ENCODE measurements at places on chromosomes 2 and 18.

DNA sequence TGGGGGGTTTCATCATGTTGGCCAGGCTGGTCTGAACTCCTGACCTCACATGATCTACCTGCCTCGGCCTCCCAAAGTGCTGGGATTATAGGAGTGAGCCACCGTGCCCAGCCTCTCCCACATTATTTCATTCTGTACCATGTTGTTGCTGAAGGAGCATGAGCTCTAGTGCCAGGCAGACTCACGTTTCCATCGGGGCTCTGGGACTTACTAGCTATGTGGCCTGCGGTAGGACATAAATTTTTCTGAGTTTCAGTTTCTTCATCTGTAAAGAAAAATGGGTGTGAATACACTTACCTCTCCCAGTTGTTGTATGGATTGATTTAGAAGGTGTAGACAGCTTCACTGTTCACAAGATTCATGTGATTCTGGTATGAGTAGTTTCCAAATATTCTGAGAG, 30.8 kb upstream of the CCL20 start:
- DNase-seq = no peak

DNA sequence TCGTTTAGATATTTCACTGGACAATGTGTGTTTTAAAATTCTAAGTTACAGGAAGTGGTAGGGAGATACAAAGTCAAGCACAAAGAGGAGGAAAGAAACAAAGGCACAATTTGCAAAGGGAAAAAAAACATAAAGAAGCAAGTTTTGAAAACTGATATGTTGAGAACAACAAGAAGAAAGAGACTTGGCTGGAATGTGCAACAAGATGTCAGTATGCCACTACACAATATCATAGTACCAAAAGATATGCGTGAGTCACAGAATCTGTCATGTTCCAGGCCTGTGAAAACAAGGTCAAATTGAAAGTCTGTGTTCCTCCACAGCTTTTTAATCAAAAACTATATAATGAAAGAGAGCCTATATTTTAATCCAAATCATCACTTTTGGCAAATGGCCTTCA, 12.0 kb downstream of the EXOC6B start:
- DNase-seq = no peak

DNA sequence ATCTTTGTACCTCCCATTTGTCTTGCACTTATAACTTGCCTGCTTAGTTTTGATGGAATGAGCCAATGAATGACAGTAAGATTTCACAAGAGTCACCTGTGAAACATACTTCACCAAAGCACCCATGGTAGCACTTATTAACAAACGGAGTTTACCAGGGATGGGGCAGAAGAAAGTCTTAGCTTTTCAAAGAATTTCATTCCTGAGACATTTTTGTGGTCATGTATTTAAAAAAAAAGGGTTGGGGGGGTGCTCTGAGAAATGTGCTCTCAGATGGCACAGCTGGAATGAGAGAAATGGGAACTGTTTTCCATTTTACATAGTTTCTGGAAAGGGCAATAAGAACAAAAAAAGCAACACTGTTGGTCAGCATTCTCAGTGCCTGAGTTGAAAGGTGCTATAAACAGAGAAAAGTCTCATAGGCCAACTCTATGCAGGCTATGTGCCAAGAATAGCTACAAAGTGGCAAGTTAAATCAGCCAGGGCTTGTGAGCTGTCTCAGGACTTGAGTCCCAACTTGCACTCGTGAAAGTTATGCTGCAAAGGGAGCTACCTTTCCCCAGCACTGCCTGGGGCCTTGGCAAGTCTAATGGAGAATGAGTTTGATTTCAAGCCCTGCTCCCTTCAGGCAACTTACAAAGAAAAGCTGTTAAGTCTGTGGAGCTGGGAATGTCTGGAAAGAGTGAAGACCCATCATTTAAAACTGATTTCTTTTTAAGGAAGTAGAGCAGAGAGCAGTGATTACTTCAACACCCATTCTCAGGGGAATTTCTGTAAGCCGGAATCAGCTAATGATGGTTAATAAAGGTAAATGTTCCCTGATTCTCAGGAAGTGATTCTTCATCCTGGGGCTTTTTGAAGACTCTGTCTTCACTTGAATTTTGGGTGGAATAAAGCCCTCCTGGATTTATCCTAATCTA, 170.6 kb downstream of the SLC8A1 start:
- no peak for DNase-seq

GRCh38 chr2:228067309-228067708, 114.2 kb downstream of the SPHKAP start:
- DNase-seq = no peak

GRCh38 chr2:222844323-222844722, 16.5 kb upstream of the ACSL3 start:
- no peak for DNase-seq

GRCh38 chr2:73101626-73102256, 11.0 kb downstream of the RAB11FIP5 start:
- DNase-seq = no peak

GRCh38 chr2:240287496-240288086, 147.1 kb upstream of the OTOS start:
- DNase-seq = no peak

DNA sequence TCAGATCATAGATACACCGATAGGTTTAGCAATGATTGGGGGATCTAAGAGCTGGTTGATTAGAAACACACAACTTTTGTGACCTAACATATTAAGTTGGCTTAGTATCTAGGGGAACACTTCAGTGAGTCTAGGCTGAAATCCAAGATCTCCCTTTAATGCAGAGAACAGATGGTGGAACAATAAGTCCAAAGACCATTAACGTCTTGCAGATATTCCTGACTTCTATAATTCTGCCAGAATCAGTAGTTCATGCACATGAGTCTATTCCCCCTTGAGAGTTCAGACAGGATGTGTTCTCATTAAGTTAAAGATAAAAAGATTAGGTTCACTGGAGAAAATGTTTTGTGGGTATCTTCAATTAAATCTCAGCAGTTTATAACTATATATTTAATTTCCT, 506.5 kb downstream of the TSN start:
- DNase-seq = no peak

DNA sequence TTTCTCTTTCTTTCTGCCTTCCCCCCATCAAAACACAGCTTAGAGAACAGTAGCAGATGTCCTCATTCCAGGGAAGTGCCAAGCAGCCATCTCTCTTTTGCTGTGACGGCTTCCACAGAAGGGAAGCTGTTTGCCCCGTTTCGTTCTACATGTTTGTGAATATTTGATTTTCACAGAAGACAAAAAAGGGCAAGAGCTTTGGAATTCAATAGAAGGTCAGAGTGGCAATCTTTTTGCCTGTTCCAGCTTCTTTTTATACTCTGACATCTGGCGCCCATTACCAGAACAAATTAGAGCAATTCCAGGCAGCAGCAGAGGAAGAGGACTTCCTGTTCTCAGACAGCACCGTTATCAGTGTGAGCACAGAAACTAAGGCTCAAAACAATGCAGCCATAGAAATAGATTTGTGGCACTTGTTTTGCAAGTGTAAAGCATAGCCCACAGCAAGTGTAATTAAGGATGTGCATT, 79.0 kb upstream of the CDH19 start:
- no peak for DNase-seq

GRCh38 chr2:128797092-128797491, 478.4 kb upstream of the HS6ST1 start:
- no peak for DNase-seq

DNA sequence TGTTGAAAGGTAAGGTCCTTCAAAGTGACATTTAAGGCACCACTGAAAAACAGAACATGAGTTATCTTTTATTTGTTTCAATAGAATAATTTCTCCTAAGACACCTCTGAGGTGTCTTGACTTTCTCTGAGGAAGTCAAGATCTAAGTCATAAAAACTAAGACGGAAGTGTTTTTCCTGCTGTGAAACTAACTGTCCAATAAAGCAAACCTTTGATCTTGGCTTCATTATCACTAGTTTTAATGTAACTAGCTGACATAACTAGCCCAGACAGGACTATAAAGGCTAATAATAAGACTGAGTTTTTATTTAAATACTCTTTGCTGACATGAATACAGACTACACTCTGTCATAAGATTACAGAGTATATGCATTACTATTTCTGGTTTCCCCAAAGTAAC, 36.6 kb downstream of the INO80D start:
- DNase-seq = no peak

- DNase-seq = no peak
These were observed 33.6 kb downstream of the RASGRP3 start for GRCh38 chr2:33509908-33510585.

DNA sequence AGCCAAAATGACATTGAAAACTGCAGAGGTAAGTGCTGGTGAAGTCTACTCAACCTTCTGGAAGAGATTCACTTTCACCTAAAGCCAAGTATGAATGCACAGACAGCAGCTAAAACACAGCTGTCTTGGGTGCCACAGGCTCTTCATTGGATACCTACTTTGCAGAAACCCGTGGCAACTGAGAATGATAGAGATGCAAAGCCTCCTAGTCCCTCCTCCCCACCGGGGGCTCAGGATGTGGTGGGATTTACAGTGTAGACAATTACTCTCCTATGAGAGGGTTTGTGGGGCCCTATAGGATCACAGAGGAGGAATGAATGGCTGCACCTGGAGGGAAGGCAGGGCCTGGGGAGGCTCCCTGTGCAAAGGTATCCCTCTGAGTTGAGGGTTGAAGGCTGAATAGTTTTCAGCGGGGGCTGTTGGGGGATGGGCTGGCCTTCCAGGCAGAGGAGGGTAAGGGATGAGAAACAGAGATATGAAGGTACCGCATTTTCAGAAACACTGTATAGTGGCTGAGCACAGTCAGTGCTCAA, 131.6 kb downstream of the RNF144A start:
- DNase-seq = no peak

DNA sequence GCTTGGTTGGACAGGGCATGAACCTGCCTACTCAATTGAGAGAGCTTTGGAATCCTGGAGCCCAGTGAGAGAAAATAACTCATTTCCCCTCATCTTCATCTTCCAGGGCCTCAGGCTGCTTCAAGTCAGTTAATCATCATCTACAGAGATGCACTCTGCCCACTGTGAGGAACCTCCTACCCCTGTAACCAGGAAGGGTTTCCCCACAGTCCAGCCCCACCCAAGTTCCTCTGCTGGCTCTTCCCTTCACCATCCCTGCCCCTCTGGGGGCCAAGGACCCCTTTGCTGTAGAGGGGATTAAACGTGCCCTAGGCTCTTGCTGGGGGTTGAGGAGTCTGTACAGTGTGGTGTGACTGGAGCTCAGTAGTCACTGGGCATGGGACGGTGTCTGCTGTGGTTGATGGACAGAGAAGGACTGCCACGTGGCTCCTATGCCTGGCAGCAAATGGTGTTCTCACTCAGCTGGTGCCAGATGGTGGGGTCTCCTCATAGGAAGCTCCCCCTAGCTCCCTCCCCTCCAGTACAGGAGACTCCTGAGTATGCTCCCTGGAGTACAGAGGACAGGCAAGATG, 29.5 kb upstream of the LGALSL start:
- no peak for DNase-seq

- DNase-seq = no peak
These were observed 324.3 kb upstream of the PKDCC start for GRCh38 chr2:41723526-41723925.

- no peak for DNase-seq
These were observed 71.9 kb downstream of the TCF4 start for GRCh38 chr18:55515941-55516710.

DNA sequence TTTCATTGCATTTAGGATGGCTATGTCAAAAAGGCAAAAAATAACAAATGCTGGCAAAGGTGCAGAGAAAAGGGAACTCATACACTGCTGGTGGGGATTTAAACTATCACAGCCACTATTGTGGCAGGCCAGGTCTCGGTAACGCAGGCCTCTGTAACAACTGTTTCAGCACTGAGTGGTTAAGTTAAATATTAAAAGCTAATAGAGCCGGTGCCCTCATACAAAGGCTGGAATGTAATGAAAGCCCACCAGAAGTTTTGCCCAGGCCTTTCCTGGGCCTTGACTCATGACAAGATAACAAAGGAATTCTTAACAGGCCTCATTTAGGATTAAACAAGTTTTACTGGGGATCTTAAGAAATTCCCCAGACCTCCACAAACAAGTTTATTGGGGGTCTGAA, 10.7 kb downstream of the MERTK start:
- DNase-seq = no peak

GRCh38 chr2:95272781-95273180, 1.5 kb upstream of the PROM2 start:
- DNase-seq = no peak

DNA sequence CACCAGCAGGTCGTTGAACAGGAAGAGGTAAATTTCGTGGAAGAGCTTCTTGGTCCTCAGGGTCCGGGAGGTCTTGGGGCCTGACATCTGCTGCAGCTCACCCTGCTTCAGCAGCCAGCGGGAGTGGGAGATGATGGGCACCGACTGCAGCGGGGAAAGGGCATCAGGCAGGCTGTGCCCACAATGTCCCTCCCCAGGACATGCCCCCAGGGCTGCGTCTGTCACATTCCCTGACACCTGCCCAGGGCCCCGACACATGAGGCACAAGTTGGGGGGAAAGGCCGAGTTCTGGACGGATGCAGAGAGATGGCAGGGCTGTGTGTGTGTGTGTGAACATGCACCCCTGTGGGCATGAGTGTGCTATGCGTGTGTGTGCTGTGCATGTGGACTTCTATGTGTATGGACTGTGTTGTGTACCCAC, 13.9 kb downstream of the SNORC start:
- no peak for DNase-seq

DNA sequence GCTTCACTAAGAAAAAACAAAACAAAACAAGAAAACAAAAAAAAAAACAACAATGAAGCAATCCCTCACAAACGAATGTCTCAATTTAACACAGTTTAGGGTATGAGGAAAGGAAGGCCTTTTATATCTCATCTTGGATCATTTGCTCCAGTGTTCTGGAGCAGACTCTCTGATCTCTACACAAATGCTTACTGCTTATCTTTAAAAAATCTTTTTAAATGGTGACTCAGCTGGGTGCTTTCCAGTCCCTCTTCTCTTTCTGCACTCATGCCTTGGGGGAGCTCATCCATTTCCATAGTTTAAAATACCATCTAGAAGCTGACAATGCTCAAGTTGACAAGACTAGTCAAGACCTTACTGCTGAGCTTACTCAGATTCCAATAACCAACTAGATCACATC, 56.2 kb downstream of the ETAA1 start:
- no peak for DNase-seq

GRCh38 chr18:3610813-3611212, 160.8 kb downstream of the TGIF1 start:
- DNase-seq = no peak

DNA sequence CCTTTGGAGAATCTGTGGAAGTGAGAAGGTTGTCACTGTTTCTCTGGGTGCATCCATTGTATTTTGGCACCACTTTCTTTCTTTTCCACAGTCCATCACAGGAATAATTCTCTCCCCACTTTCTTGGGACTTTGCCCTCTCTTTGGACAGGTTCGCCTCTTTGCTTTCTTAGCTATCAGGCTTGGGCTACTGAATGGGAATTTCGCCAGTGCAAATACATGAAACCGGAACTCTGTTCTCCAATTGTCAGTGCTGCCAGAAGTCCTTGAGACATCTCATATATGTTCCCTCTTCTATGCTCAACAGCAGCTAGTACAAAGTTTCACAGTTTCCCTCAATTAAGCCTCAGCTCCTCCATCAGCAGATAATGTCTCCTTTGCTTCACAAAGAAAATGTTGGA, 76.2 kb downstream of the NABP1 start:
- no peak for DNase-seq
